ENCODE measurements at places on chromosomes 4 and X.

GRCh38 chr4:89266128-89266527 lies 41.5 kb downstream of the GPRIN3 start:
- DNase-seq: no peak

- peak; percentile 63 for DNase-seq
These were observed 151.5 kb downstream of the CORIN start for GRCh38 chr4:47686294-47686872.

DNA sequence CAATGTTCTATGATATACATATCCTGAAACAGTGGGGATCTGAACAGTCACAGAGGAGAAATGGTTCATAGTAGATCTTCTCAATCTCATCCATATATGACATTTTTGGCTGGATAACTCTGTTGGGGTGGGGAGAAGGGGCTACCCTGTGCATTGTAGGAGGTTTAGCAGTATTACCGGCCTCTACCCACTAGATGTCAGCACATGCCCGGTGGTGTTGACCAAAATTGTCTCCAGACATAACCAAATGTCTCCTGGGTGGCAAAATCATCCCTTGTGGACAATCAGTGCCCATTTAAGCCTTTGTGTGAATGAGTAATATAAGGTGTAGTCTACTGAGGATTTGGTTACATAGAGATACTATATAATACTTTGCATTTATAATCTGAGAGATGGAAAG lies 89.9 kb downstream of the PLS3 start:
- peak; percentile 1 for DNase-seq

DNA sequence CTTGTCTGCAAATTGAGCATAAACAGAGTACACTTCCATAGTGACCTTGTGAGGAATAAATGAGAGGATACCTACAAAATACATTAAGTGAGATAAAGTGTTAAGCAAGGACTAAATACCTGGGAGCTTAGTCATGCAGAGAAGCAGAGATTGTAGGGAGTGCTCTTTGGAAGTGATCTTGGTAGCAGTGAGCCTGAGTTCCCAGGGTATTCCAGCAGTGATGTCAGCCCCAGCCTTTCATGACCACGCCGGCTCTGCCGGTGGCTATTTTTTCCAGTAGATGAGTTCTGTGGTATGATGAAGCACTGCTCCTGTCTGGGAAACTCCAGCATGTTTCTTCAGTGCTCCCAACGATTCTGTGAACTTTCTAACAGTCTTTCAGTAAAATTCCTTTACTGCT lies 391.5 kb upstream of the IGFBP7 start:
- DNase-seq: no peak

DNA sequence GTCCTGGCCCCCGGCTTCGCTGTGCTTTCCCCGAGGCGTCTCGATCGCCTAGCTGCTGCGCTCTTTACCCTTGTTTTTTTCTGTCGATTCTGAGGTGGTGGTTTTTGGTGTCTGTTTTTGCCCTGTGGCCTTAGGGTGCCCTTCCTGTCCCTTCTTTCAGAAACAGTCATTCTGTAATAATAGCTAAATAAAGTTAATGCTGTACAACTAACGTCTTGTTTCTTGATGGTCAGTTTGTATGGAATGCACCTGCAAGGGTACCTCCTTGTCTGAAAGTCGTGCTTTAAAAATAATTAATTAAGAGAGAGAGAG lies 686 bp downstream of the FIP1L1 start:
- no peak for DNase-seq

- DNase-seq: no peak
These were observed 115.0 kb upstream of the ETNPPL start for GRCh38 chr4:108877821-108878220.

DNA sequence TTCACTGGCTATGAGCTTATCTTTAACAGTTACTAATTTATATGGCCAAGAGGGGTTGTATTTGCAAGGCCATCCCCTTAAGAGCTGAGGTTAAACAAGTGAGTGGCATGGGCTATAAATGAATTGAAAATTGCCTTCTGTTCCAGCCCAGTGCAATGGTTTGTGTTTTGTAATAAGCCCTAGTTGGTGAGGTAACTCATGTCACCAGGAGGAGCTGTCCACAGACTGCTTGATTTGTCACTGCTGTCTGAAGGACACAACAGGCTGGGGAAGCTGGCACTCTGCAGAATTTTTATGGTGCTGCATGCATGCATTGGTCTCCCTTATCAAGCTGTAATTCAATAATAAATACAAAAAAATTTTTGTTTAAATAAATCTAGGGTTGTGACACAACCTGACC lies 223.8 kb downstream of the IL1RAPL2 start:
- no peak for DNase-seq

DNA sequence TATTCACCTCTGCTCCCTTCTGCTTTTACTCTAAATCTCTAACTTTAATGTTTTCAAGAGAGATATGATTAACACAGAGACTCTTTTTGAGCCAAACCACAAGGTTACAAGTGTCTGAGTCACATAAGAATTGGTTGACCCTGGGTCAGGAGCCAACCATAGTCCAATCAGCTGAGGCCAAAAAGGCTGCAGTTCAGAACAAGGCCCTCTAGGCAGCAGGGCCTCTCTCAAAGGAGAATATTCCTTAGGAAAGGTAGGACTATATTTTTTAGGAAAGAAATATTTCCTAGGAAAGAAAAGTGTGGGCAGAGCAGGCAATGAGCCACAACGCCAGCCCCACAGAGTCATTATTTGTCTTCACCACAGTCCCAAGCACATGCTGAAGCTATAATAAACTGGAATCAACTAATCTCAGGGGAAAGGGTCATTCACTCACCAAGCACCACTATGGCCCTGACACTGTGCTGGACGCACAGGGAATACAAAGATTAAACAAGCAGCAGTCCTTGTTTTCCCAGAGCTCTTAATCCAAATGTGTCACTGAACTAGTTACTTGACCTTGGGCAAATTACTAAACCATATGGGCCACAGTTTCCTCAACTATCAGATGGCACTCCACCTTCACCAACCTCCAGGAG lies 2.2 kb downstream of the ATP8A1 start:
- no peak for DNase-seq

DNA sequence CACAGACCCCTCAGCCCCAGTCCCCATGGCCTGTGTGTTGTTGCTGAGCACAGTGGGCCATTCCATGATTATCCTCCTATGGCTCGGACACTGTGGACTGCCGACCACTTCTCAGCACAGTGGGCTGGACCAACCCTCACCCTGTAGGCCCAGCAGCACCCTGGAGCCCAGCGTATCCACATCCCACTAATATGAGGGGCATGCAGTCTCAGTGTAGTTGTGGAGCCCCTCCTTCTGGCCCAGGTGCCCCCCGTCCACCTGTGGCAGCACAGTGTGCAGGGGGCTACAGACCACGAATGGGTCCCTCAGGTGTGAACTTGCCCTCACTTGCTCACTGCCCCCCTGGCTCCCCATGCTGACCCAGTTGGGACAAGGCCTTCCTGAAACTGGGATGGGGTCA lies 7.9 kb downstream of the SPON2 start:
- DNase-seq: no peak

DNA sequence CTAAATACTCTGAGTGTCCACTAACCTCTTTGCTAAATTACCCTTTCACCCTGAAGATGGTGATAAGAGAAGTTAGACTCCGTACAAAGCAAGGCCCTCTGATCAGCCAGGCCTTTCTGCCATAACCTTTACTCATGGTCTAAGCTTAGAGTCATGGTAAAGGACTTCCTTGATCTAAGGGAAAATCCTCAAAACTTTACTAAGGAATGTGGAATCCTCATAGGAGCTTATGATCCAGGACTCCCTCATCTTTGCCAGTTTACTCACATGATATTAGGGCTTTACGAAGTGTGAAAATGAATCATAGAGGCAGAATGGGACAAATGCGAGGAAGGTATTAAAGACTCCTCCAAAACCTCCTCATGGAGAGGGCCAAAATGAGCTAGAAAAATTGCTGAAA lies 7.9 kb upstream of the FAM13A start:
- no peak for DNase-seq

GRCh38 chrX:109619771-109620170 lies 5.2 kb downstream of the KCNE5 start:
- DNase-seq: no peak

- no peak for DNase-seq
These were observed 54.9 kb downstream of the USP46 start for GRCh38 chr4:52604215-52604614.

GRCh38 chrX:118420462-118420861 lies 74.6 kb downstream of the WDR44 start:
- no peak for DNase-seq

DNA sequence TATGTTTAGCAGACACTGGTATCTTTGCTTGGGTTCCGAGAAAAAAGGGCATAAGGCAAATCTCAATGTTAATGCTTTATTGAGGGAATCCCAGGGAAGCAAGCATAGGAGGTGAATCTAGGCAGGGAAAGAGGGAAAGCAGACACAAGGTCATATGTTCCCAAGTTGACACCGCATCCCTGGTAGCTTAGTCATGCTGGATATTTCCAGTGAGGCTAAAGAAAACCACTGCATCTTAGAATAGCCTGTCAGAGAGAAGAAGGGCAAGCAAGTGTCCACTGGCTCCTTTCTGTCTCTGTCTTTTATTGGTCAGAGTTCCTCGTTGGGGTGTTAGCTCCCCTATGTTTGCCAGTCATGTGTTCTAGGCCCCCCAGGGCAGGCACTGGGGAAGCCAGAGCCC lies 104.7 kb downstream of the NKX6-1 start:
- no peak for DNase-seq

DNA sequence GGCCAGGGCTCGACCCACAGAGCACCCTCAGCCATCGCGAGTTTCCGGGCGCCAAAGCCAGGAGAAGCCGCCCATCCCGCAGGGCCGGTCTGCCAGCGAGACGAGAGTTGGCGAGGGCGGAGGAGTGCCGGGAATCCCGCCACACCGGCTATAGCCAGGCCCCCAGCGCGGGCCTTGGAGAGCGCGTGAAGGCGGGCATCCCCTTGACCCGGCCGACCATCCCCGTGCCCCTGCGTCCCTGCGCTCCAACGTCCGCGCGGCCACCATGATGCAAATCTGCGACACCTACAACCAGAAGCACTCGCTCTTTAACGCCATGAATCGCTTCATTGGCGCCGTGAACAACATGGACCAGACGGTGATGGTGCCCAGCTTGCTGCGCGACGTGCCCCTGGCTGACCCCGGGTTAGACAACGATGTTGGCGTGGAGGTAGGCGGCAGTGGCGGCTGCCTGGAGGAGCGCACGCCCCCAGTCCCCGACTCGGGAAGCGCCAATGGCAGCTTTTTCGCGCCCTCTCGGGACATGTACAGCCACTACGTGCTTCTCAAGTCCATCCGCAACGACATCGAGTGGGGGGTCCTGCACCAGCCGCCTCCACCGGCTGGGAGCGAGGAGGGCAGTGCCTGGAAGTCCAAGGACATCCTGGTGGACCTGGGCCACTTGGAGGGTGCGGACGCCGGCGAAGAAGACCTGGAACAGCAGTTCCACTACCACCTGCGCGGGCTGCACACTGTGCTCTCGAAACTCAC lies 3.6 kb downstream of the MID1IP1 start:
- DNase-seq: peak; percentile 10

- DNase-seq: no peak
These were observed 188.4 kb upstream of the MAOA start for GRCh38 chrX:43467608-43468234.
